ENCODE measurements at places on chromosomes 1 and 21. TPM values are rescaled to one million over a fixed set of nuclear protein-coding genes. Genes with fewer than 3 reads are reported as not detected.

Gene FCAMR
- 0.88 TPM for total RNA-seq

Gene HAPLN2
- 2.2 TPM for total RNA-seq

Gene NFIA
- 33.6 TPM for total RNA-seq

Gene OLIG2
- total RNA-seq: not detected

DNA sequence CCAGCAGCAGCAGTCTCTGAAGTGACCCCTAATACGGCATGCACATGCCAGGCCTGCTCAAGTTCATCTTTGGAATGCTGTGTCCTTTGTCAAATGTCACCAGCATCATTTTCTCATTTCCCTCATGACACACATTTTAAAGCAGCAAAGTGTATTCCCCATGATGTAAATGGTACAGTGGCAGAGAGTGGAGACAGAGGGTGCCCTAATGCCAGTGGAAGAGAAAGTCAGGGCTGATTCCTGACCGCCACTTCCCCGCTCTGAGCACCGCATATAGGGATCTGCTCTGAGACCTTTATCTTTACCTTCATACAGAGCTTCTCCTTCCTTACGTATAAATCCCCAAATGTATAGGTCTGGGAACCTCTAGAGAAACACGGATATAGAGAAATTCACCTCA is 222.3 kb upstream of the SGIP1 start:
- H3K27me3 ChIP-seq: no peaks in the 10 kb centered on the region
- H3K27ac ChIP-seq: no peak overlapping the region
- no peak overlapping the region for H3K4me3 ChIP-seq
- DNase-seq: no peak

GRCh38 chr1:225885336-225885735 is 3.2 kb upstream of the TMEM63A start:
- no peak for DNase-seq
- no peaks in the 10 kb centered on the region for H3K36me3 ChIP-seq
- no peaks in the 10 kb centered on the region for H3K27me3 ChIP-seq
- H3K4me3 ChIP-seq: no peak overlapping the region

Data from Peyer's patch (tissue), 4 donors.